Stimulated activated CD4-positive, alpha-beta T cell treated with anti-CD3 and anti-CD28 coated beads, Interleukin-4, amount 100 ng/mL, for 1 hour (primary cell): ENCODE measurements at places on chromosomes 12 and 14.
A peak's percentile ranks its signal among the peaks of the same experiment; 100 is the strongest.

DNA sequence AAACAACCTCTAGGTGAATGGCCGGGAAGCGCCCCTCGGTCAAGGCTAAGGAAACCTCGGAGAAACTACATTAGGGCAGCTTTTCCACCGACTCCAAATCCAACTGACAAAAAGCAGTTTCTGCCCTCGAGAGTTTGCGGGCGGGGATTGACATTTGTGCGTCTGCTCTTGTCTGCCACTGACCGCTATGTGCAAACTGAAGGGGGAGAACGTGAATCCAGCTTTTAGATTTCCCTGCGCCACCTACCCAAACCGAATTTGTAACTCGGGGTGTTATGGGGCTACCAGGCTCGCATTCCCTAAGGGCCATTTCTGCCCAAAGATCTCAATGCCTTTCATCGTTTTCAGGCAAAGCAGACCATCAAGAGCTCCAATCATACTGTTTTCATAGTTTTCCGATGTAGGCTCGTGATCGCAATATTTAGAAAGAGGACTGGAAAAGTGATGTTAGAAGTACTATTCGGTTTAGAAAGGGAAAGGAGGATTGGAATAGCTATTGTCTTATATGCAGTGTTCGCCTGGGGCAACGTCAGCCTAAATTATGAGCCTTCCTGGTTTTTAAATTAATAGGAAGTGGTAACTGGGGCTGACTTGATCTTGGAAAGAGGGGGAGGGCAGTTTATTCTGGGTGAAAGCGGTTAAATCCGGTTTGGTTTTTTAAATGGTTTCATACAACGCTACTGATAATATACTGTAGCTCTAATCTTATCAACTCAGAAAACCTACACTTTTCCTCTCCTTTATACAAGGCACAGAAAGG is 45.4 kb downstream of the BCAT1 start:
- DNase-seq, result no peak

- no peak for DNase-seq
These were observed 36.1 kb upstream of the NUAK1 start for GRCh38 chr12:106174876-106175275.

DNA sequence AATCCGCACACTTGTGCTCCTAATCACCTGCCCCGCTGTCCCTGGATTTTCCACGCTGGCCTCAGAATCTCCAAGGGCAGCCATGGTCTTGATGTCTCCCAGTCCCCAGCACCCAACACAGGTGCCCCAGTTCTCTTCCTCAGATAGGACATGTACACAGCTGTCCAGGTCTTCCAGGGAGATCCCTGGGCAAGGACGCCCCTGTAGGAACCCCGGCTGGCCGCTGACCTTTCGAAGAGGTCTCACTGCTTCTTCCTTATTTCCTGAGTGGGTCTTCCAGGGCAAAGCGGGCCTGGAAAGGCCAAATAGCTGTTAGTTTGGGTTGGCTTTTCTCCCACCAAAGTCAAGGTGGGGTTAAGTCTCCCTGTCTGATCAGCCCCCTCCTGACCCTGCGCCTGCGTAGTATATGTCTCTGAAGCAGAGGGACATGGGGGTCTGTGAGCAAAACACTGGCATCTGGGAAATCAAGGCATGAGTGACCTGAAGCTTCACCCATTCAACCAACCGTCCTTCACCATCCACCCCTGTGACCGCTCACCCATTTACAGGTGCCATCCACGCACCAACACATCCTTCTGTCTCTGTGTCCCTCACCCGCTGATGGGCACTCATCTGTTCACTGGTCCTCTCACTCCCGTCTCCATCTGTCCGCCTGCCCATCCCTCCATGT is 4.6 kb downstream of the BEGAIN start:
- no peak for DNase-seq

DNA sequence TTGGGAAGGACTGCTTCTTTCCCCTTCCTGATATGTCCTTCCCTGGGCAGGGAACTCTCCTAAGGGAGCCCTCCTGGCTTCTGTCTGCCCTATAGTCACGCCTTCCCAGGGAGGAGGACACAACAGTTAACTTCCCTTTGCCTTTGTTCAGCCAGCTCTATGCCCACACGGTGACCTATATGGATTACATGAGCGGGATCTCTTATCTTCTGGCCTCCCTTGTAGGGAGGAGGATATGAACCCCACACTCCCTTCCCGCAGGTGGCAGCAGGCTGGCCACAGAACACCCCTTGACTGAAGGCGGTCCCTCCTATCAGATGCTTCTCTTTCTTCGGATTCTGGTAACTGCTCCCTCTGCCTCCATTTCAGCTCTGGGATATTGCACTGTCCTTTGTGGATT is 135.6 kb upstream of the MAX start:
- no peak for DNase-seq

GRCh38 chr14:56744016-56744415 is 66.3 kb downstream of the OTX2 start:
- DNase-seq, result no peak

DNA sequence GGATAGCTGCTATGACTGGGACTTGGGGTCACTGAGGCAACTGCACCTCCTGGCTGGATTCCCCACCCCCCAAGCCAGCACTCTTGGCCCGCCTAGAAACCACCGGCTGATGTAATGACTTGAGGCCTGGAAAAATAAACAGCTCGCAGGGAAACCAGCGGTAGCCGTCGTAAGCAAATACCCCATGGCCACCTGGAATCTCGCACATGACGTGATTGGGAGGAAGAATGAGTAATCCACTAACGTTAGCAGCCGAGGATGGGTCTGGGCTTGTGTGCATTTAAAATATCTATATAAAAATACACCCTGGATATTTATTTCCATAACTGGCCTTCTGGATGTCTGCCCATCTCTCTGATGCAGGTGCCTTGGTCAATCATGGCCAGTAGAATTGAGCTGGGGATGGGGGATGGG is 120.1 kb downstream of the SMOC1 start:
- no peak for DNase-seq

DNA sequence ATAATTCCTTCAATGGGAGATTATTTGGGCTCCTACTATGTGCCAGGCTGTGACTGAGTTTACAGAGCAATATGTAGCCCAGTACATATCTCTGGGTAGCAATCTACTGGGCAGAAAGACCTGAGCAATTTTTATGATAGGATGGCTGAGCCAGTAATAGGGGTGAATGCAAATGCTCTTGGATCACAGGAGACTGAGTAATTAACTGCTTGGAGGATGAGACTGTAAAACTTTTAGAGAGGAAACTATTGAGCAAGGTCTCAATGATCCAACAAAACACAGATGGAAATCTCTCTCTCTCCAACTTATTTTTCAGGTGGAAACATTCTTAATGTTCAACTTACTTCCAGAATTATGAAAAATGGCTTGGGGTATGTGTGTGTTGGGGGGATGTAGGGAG is 402.2 kb downstream of the AEBP2 start:
- no peak for DNase-seq

DNA sequence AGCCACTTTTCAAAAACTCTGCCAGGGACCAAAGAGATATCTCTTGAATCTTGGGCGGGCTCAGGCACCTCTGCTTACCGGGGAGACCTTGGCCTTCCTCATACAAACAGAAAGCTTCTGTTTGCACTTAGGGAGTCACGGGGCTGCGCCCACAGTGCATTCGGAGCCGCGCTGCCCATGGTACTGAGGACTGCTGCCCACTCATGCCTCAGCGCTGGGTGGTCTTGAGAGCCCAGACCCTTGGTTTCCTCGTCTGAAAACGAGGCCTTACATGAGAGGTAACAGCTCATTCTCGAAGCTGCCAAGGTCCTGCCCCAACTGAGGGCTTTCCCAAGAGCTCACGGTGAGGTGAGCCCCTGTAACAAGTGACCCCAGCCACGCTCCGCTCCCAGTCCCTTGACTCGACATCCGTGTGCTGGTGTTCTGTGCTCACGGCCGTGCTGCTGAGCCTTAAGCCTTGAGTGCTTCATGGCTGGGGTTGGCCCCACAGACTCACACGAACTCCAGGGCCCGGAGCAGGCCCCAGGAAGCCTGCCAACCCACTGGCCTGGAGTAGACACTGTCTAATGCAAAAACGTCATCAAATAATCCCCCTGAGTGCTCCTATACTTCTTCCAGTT is 47.4 kb upstream of the GPR68 start:
- DNase-seq, result no peak

GRCh38 chr14:65961004-65961403 is 525.2 kb upstream of the CCDC196 start:
- DNase-seq, result peak; percentile 82

DNA sequence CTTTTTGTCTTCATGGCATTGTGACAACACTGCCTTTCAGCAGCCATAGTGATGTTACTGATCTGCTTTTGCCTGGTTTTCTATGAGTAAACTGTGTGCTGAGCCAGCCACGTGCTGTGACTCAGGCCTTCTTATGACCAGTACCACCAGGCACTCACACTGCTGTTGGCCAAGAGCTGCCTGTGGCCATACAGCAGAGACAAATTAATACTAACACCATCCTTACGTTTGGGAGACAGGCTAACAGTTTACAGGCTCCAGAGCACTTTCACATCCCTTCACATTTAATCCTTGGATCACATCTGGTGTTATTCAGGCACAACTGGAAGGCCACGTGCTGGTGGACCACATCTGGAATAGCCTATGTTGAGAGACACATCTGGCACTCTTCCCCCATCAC is 377.9 kb downstream of the CCDC91 start:
- no peak for DNase-seq

DNA sequence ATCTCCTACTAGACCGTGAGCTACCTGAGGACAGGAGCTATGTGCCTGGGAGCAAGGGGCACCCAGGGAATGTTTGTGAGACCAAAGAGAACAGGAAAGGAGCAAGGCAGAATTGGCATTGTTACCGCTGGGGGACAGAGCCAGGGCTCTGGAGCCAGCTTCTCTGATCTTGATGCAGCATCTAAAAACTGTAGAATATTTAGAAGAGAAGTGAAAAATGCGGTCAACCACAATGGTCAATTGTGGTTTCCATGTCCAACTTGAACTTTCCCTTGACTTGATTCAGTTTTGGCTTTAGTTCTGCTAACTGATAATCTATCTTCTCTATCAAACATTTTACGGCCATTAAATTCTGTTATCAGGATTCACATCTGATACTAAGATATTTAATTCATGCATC is 201.2 kb downstream of the ANO4 start:
- DNase-seq, result no peak

DNA sequence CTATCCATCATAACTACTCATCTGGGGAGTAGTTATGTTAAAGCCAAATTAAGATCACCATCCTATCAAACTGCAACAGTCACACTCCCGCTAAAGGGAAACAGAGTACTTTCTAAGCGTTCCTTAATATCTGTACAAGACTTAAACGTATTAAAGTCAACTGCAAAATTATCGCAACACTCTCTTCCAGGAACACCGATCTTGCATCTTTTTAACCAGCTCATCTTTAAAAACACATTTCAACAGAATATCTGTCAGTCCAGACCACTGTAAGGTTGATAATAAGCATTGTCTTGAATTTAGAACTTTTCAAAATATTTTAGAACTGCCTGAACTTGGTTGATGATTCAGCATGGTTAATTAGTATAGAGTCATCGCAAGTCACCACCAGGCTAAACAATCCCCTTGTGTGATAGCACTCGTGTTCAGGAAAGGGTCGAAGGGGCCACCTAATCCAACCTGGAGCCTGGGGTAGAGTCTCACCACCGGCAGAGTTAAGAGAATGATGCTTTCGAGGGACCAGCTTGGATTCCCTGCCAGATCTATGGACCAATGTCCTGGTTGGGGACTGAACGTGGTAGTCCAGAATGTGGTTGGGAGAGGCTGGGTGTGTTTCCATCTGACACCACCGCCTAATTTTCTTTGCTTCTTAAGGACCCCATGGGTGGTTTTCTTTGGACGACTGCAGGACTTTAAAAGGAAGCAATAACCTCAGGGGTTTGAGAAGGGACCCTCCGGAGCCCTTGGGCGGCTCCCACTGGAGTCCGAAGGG is 890 bp downstream of the SPTLC2 start:
- peak; percentile 8 for DNase-seq

- no peak for DNase-seq
These were observed 2.2 kb downstream of the RIN3 start for GRCh38 chr14:92515546-92516343.

GRCh38 chr12:105053116-105053572 is 31.1 kb downstream of the ALDH1L2 start:
- DNase-seq, result peak; percentile 70

DNA sequence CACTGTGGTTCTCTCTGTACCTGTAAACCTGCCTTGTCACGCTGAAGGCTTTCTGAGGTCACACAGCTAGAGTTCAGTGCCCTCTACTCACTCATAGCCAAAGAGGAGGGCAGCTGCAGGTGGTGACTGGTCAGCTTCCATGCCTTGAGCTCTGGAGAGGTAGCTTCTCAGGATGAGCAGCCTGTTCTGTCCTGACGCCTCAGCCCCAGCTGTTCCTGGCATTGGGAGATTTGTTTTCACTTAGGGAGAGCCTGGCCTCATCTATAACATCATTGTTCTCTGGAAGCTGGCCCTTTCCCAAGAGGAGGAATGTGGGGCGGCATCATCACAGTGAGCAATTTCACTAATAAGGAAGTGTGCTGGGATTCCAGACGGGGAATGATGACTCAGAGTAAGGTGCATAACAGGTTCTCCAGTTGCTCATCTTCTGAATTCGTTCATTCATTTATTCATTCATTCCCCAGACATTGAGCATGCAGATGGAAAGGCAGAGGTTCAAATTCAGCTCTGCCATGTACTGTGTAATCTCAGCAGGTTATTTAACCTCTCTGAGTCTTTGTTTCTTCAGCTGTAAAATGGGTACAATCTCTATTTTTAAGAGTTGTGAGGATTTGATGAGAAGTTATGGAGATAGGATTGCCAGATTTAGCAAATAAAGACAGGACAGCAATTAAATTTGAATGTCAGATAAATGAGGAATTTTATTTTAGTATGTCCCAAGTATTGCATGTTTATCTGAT is 255.8 kb upstream of the CRY1 start:
- no peak for DNase-seq

DNA sequence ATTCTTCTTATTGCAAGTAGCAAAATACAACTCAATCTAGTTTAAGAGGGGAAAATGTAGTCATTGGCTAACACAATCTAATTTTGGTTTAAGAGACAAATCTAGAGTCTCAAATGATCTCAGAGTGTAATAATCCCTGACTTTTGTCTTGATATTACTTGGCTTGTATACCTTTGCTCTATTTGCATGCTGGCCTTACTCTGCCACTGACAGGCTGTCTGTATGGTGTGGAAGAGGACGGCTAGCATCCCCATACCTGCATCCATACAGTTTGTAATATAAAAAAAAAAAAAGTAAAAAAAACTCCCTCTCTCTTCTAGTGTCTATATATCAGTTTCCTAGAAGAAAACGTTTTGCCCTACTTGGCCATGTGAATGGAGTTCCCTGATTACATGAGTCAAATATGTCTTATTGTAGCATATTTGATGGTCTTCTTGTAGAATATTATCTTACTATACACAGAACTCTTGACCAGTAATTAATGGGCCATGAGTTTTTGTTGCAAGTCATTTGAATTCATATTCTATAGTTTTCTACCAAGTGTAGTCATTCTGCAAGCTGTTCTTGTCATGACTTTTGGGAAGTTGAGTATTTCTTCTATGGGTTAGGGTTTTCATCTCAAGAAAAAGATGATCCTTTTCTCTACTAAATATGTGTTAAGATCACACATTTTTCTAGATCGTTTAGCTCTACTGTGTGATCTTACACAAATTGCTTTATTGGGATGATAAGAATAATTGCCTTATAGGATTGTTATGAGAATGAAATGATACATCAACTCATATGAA is 8.2 kb downstream of the HIF1A start:
- no peak for DNase-seq

GRCh38 chr12:47449797-47450196 is 256.0 kb downstream of the RPAP3 start:
- DNase-seq, result no peak
